ENCODE measurements at places on chromosomes 3 and 15.

DNA sequence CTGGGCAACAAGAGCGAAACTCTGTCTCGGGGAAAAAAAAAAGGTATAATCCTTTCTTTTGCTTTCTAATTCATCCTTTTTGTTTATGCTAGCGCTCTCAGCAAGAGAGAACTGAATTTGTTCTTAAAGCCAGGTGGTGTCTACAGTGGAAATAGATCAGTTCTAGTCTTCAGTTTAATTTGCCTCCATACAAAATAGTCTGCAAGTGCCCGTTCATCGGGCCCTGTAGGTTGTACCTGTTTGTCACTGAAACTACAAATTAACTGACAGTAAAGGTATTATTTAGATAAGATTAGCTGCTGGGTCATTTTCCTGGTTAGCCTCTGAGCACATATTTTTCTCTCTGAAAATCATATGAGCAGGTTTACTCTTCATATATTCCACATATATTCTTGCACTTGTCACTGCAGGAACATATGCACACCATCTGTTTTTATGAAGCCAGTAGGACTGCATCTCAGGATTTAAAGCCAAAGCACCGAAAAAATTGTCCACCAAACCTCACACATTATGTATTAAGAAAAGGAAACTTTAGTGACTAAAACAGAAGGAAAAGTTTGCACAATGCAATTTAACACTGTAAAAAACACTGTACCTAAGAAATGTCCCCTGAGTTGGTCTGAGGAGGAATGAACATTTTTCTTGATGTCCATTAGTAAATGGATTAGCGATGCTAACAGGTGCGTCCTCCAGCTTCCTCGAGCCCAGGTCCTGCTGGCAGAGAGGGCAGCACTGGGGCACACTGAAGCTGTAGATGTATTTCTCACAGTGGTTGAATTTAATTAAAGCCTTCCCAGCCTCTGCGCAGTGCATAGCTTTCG lies 437 bp downstream of the MKRN2OS start:
- no peak for DNase-seq

DNA sequence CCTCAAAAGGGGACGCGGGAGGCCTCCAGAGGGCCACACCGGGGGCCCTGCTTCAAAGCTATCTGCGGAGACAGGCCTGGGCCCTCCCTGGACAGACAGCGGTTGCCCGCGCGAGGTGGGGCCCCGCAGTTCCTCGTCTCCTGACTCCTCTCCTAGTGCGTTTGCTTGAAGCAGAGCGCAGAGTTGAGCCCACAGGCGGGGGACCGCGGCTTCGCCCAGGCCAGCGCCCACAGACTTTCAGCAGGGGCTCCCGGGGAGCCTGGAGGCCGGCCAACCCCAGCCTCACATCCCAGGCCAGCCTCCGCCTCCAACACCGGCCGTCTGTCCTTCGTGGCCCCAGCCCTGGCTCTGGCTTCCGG lies 540 bp upstream of the ADAMTS7 start:
- DNase-seq = no peak

- no peak for DNase-seq
These were observed 129.1 kb downstream of the RAP2B start for GRCh38 chr3:153291059-153291685.

GRCh38 chr3:30227571-30228301 lies 378.7 kb upstream of the TGFBR2 start:
- peak; percentile 12 for DNase-seq

- no peak for DNase-seq
These were observed 517.7 kb upstream of the TBL1XR1 start for GRCh38 chr3:177714945-177715344.
